Camera-type eye (tissue), 1 donor: ENCODE measurements at places on chromosomes 13 and 19. TPM values are rescaled to one million over a fixed set of nuclear protein-coding genes. Genes with fewer than 3 reads are reported as not detected.

Gene TRAPPC5
- total RNA-seq: 36.9 TPM

Gene KLK7
- total RNA-seq: not detected

Gene PCP2
- total RNA-seq: 12.3 TPM

Gene MISP
- 1.4 TPM for total RNA-seq

Gene GRIN3B
- total RNA-seq: not detected

Gene CEACAM7
- total RNA-seq: 3.4 TPM

Gene WASF3
- total RNA-seq: 61.2 TPM

Gene SCGB2B2
- total RNA-seq: not detected

Gene RFPL4A
- total RNA-seq: not detected

Gene CSNK1G2
- total RNA-seq: 64.4 TPM

Gene PSG5
- total RNA-seq: not detected

Gene ALOX5AP
- total RNA-seq: 3.5 TPM

Gene DLL3
- 9.5 TPM for total RNA-seq

Gene MBNL2
- 131 TPM for total RNA-seq

Gene C19orf85
- total RNA-seq: not detected

Gene FLT3LG
- total RNA-seq: 1.3 TPM

Gene ZIC5
- 10.4 TPM for total RNA-seq

Gene TIMM44
- 52.4 TPM for total RNA-seq

Gene CYP4F2
- not detected for total RNA-seq

Gene FAM124A
- 16.2 TPM for total RNA-seq

Gene PRR20B
- total RNA-seq: not detected

Gene CACNA1A
- 23.1 TPM for total RNA-seq

Gene SYNE4
- total RNA-seq: not detected

Gene SPACA6
- 12.0 TPM for total RNA-seq

Gene SULT2B1
- total RNA-seq: 1.1 TPM

Gene KLK14
- total RNA-seq: not detected

Gene URAD
- total RNA-seq: not detected

Gene IFNL1
- total RNA-seq: not detected

Gene CABP5
- total RNA-seq: 43.1 TPM

Gene CCDC70
- total RNA-seq: not detected

Gene SLC6A16
- 0.93 TPM for total RNA-seq

Gene RUBCNL
- total RNA-seq: 7.3 TPM

Gene PLVAP
- total RNA-seq: 34.9 TPM

Gene ZNF534
- total RNA-seq: 0.66 TPM

Gene EVI5L
- total RNA-seq: 26.1 TPM

Gene ZNF132
- total RNA-seq: 13.2 TPM

Gene THSD1
- total RNA-seq: 15.7 TPM

Gene LRP3
- 40.1 TPM for total RNA-seq

Gene ACER1
- not detected for total RNA-seq

Gene LGI4
- total RNA-seq: 50.3 TPM

Gene PRRG2
- total RNA-seq: 0.77 TPM
